ENCODE measurements at places on chromosomes 1 and 21.

DNA sequence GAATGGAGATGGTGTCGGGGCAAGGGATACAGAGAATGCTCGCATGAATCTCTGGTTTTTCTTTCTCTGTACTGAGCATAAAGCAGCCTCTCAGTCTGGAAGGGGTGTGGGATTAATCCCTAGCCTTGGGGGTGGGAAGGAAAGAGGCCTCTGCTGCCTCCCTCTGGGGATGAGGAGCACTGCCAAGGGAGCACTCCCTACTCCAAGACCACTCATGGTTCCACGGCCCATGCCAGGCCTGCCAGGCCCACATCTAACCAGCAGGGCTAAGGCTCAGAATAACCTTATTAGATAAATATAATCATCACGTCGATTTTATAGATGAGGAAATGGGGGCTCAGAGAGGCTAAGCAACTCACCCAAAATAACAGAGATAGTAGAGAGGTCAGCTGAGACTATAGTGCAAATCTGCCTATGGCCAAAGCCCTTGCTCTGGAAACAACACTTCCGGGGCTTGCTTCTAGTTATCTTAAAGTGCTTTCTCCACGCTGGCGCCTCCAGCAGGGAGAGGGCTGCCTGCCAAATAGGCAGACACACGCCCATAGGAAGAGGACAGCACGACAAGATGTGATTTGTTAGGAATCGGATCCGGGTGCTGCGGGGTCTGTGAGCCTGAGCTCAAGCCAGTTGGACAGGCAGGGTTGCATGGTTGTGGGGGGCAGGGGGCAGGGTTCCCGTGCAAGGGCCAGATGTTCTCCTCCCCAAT is 522 bp downstream of the TEX35 start:
- no peak for DNase-seq

DNA sequence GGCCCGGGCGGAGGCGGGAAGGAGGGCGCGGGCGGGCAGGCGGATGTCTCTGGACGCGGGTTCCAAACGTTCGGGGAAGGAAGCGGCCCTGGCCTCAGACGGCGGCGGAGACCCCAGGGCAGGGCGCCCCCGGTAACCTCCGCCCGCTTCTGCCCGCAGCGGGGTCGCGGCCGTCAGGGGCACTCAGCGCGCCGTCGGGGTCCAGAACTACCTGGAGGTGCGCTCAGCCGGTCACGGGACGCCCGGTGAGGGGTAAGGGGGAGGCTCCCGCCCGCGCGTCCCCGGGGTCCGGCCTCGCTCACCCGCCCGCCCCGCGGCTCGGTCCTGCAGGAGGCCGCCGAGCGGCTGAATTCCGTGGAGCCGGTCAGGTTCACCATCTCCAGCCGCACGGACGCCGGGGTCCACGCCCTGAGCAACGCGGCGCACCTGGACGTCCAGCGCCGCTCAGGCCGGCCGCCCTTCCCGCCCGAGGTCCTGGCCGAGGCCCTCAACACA is 406 bp downstream of the PUSL1 start:
- DNase-seq = no peak

DNA sequence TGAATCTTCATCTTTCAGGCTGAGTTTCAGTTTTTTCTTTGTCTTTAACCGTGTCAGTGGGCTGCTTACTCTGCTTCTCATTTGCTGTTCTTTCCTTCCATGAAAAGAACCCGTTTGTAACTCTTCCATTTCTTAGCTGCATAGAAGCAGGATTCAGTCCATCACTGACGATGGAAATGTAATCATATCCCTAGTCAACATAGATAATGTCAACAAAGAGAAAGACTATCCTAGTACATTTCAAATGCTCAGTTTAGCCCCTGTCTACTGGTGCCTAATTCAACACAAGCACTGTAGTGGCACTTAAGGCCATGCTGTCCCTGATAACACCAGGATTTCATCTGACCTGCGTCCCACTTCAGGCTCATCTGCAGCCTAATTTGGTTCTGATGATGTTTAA is 376 bp downstream of the GBP1 start:
- no peak for DNase-seq

GRCh38 chr21:33909756-33910155 is 5.8 kb downstream of the ATP5PO start:
- no peak for DNase-seq

DNA sequence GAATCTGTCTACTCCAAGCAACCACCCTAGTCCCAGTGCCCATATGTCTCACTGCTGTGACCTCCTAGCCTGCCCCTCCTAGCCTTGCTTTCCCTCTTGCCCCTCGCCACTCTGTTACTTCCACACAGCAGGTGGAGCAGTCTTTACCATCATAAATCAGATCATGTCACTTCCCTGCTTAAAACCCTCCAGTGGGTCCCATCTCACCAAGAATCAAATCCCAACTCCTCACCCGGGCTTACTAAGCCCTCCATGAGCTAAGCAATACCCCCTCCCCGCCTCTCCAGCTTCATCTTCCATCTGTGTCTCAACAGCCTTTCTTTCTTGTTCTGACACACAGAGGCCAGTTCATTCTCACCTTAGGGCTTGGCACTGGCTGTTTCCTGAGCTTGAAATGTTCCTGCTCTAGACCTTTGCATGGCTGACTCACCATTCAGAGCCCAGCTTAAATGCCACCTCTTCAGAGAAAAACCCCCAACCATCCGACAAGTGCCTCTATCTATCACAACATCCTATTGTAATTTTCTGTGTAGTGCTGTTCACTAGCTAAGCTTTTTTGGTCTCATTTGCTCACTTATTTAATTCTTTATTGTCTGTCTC is 22.3 kb downstream of the KNCN start:
- DNase-seq = no peak

GRCh38 chr1:103546496-103546895 is 21.0 kb downstream of the RNPC3 start:
- DNase-seq = no peak

DNA sequence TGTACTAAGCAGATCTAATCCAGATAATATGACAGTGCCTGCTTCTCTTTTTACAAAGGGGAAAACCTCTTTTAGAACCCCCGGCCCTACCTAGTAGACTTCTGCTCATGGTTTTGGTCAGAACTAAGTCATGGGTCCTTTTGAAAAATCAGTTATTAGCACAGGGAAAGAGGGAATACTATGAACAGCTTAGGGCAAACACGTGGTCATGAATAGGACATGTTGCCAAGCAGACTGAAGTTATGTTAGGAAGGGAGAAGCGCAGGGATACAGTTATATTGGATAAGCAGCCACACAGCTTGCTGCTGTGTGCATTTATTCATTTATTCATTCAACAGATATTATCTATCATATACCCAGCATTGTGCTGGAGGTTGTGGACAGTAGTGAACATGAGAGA is 25.3 kb upstream of the IGSF3 start:
- no peak for DNase-seq

DNA sequence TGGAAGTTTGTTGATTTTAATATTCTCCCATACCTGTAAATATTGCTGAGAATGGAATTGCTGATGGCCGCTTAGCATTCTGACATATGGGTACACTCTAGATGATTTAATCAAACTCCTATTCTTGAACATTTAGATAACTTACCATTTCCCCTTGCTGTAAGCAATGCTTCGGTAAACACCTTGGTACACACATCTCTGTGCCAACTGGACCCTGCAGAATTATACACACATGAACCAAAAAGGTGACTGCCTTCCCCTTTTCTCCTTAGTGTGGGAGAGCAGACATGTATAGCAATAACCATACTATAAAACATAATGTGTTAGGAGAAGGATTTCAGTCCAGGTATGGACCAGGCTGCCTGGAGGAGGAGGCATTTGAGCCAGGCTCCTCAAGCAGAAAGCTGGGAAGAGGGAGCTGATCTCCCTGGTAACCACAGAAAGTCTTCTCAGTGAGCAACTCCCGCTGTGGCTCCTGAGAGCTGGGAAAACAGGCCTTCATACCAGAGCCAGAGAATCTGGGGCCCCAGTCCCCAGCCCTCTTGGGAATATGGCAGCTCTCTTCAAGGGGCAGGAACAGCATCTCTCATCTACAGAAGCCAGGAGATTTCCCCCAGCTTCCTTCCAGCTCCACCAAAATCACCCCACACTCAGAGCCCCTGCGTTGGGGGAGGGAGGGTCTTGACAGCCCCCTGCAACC is 33.9 kb upstream of the CSF1 start:
- no peak for DNase-seq

- DNase-seq = no peak
These were observed 63.5 kb downstream of the CRB1 start for GRCh38 chr1:197331565-197331964.

DNA sequence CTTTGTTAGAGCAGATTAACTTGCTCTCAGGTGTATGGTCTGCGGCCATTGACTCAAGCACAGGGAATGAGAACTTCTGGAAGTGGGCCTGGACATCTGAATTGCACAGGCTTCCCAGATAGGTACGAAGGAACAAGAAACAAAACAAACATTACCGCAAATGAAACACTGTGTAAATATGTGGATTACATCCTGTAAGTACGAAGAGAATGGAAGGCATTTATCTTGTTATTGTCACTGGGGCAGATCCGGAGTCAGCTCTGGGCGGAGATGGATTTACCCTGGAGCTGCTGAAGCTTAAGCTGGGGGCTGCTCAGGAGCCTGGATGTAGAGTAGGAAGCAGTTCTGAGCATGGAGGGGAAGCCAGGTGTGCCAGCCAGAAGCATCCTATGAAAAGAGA is 6.8 kb downstream of the HES2 start:
- no peak for DNase-seq
